ENCODE measurements at places on chromosomes 5 and 9.

DNA sequence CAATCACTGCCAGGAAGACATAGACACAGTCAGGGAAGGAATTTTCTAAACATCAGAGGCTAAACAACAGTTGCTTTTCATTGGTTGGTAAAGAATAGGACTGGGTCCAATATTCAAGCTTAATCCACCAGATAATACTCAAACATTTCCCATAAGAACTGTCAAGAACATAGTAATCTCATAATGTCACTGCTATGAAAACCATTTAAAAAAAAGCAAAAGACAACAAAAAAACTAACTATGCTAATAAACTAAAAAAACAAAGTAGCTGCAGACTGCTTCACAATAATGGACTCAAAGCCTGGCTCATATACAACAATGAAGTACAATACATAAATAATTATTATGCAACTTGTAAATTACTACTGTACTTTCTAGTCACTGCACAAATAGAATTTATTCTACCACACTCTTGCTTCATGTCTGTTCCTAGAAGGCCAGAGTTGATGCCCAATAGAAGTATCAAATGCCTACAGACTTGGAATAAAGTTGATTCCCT lies 148.7 kb downstream of the MLLT3 start:
- no peak for DNase-seq

GRCh38 chr5:135489466-135490244 lies 37.5 kb upstream of the TIFAB start:
- no peak for DNase-seq

DNA sequence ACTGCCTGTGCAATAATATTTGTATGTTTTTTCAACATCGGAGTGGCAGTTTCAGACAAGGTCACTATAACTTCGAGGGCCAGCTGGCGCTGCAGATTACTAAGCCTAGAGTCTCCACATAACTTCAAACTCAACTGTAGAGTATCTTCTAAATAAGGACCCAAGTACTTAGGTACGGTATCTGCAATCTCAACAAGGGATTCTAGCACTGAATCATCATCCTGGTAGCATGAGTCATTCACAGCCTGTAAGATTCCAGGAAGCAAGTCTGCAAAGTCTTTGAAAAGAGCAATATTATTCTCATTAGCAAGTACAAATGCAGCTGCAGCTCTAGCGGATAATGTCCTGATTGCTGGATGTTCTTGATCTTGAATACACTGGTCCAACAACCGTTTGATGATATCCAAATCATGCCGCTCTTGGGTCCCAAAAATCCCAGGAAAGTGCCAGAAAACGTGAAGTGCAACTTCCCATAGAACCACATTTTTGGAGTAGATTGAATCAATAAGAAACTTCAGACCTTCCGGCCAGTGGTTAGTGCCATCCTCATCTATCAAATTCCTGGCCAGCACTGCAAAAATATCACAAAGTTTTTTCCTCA lies 654 bp downstream of the RANBP6 start:
- DNase-seq = no peak

DNA sequence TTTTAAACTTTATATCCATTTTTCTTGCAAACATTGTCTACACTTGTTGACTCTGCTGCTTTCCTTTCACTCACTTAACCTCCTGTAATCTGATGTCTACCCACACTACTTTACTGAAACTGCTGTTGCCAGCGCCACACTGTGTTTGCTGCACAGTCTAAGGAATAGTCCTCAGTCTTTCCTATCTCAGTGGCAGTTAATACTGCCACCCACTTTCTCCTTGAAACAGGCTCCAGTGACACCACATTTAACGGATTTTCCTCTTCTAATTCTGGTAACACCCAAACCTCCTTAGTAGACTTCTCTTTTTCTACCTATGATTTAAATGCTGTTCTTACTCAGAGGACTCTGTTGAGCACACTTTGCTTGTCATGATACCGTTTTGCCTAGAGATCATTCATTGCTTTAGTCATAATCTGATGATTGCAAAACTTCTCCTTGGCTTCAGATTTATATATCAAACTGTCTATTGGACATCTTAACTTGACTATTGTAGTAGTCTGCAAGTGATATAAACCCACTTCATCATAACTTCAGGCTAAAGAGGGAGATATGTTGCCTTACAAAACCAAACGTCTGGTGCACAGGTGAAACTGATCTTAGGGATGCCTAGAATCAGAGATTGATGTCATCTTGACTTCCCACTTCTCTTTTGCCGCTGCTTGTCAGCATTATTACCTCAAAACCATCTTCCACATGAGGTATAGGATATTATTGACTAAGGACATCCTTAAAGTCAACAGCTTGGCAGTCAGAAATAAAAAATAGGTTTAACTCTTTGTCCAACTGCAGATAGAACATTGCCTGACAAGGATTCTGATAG lies 94.1 kb downstream of the CDC42SE2 start:
- no peak for DNase-seq

DNA sequence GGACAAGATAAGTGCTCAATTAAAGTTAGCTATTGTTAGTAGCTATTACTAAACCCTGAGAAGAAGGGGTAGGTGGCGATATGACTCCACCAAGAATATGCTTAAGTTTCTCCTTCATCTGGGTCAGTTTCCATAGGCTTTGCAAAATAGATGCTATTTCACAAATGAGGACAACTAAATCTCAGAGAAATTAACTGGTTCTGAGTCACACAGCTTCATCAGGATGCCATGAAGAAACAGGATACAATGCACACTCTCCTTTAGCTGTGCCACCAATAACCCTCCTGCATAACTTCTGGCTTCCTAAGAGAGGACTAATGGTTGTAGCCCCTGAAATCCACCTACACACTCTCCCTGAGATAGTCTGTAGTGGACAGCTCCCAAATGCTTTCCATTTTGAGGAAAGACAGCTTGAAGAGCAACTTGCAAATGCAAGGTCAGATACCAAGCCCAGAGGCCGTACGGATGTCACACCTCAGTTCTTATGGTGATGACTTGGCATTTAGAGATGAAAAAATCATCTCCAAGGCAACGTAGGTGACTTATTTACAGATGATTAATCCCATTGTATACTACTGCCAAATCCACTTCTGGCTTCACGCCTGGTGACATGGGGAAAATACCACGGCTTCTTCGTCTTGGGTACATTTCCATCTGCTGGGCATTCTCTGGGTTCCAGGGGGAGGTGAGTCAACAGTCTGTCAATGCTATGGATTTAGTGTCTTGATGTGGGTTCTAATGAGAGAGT lies 251.4 kb upstream of the IL12B start:
- no peak for DNase-seq

DNA sequence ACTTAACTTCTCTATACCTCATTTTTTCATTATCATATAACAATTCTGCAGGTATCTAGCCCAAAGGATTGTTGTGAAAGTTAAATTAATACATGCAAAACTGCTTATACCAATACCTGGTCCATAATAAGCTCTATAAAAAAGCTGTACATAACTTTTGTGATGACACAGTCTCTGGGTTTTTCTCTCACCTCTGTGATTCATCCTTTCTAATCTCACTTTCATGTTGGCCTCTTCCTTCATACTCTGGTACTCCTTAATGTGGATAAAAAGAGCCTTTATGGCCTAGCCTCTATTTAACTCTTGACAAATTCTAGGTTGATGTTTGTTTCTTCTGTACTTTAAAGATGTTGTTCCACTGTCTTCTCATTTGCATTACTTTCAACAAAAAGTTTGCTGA lies 162.9 kb upstream of the ACOT12 start:
- DNase-seq = no peak

GRCh38 chr9:70402213-70402612 lies 12.2 kb downstream of the KLF9 start:
- no peak for DNase-seq

DNA sequence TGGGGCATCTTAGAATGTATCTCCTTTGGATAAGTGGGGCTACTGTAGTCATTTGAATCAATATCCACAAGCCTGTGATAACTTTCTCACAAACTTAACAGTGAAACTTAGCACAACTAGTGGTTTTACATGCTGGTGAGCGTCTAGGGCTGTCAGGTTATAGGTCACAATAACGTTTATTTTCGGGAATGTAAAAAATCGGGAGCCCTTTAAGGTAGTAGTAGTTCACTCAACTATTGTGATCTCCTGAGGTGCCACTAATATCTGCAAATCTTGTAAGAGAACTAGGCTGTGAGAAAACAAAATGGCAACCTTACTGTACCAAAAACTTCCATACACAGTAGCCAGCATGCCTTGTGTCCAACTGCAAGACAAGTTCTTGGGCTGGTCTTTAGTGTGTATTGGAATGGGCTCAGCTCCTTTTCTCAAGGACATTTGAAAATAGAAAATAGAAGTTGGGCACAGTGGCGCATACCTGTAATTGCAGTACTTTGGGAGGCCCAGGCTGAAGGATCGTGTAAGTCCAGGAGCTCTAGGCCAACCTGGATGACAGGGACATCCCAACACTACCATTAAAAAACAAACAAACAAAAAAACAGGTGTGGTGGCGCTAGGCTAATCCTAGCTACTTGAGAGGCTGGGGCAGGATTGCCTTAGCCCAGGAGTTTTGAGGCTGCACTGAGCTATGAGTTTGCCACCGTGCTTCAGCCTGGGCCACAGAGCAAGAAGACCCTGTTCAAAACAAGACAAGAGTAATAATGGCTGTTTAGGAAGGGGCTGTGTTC lies 5.2 kb upstream of the PKN3 start:
- no peak for DNase-seq

GRCh38 chr9:123772967-123773366 lies 157.0 kb downstream of the DENND1A start:
- no peak for DNase-seq

DNA sequence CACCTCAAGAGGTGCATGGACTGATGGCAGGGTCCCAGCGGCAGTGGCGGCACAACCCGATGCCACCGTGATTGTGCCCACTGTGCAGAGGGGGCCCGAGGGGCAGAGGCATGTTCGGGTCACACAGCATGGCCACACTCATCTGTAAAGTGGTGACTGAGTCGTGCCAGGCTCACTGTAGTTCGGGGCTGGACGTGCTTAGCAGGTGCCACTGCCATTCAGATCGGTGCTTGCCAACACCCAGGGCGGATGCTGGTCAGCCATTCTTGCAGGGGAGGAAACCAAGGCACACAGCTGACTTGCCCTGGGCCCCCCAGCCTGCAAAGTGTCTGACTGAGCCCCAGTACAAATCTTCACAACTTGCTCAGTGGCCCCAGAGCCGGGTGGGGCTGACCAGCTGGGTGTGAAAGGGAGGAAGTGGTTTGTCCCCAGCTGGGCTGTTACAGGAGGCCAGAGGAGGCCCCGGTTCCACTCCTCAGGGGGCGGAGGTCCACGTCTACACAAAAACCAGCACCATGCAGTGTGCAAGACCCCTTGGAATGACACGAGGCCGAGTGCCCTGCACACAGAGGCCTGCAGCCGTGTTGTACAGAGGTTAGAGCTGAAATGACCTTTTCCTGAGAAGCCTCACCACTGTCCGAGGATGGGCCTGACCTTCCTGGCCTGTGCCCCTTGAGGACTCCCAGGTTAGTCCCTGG lies 17.9 kb downstream of the FGD3 start:
- no peak for DNase-seq

DNA sequence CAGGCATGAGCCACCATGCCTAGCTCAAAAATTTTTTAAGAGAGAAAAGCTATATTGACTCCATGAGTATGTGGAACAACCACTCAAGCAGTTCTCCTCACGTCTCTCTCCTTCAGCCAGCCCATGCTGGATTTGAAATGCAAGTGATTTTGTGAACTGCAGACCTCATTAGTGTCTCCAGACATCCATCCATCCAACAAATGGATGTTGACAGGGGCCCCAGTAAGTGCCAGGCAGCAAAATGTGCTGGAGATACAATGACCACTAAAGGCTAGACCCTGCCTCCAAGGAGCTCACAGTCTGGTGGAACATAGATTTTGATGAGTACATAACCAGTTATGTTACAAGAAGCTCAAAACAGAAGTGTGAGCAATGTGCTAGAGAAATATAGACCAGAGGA lies 37.1 kb upstream of the PPARGC1B start:
- no peak for DNase-seq

GRCh38 chr5:36722900-36723299 lies 116.5 kb downstream of the SLC1A3 start:
- DNase-seq = no peak

DNA sequence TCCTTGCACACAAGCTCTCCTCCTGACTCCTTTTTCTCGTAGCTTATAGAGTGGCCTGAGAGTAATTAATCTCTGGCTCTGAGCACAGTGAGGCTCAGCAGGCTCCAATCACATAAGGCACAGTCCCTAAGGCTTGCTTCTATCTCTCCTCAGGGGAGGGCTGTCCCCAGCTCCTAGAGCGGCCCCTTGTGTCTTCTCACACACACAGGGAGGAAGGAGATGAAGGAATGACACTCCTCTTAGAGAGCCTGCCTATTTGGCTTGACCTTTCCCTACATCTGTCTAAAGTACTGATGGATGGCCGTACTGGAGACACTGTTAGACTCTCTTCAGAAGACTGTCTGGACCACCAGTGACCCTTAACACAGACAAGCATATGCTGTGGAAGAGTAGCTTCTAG lies 12.9 kb downstream of the TAS2R1 start:
- DNase-seq = no peak

- no peak for DNase-seq
These were observed 313.6 kb upstream of the CD180 start for GRCh38 chr5:67510204-67510603.

- no peak for DNase-seq
These were observed 5.9 kb downstream of the IER5L start for GRCh38 chr9:129171993-129172751.

DNA sequence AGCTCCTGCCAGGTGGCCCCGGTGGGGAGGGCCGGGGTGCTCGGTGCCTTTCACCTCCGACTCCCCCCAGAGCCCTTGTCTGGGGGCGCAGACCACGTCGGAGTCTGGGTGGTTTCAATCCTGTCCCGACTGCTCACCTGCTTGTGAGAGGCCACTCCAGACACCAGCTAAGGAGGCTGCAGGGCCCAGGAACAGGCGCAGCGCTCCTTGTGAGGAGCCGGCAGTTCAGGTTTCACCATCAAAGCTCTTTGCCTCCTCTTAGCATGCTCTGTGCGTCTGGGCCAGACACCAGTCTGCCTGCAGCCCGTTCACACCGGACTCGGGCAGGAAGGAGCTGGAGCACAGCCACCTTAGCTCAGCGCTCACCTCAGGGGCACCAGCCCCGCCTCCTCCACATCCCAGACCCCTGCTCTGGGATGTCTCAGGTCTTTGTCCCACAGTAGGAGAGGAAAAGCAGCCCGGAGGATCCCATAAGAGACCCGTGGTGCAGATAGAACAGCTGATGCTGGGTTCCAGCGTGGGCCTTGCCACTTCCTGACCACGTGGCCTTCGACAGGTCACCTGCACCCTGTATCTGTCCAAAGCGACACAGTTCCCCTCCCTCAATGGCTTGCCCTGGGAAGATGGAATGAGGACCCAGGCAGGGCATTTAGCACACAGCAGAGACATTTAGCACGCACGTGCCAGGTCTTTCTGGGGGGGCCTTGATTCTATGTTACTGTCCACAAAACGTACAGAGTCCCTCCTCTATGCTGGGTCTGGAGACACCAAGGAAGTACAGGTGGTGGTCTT lies 106.2 kb upstream of the LMX1B start:
- DNase-seq = no peak

- DNase-seq = no peak
These were observed 48.2 kb upstream of the SARDH start for GRCh38 chr9:133786371-133786753.

DNA sequence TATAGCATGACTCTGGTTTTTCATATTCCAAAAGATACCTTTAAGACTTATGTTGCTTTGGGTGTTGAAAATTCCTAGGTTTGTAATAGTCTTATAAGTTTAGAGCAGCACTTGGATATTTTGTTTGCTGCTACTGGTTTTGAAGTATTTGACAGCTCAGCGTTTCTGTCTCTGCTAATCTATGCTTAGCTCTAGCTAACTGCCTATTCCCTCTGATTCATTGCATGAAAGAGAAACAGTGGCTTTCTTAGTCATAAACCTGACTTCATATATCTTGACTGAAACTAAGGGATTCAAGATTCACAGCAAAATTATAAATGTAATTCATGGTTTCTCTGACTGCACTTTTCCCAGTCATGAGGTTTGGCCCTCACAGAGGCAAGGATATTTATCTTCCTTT lies 35.6 kb upstream of the ANXA1 start:
- DNase-seq = no peak

Measured in effector CD8-positive, alpha-beta T cell (primary cell).